GM23248 (cell line): ENCODE measurements at places on chromosomes 4 and X.
A peak's percentile ranks its signal among the peaks of the same experiment; 100 is the strongest.

GRCh38 chrX:68579810-68580209 is 67.7 kb upstream of the STARD8 start:
- H3K4me1 ChIP-seq = no peaks in the 10 kb centered on the region
- H3K36me3 ChIP-seq = no peaks in the 10 kb centered on the region
- H3K4me3 ChIP-seq = no peak overlapping the region
- H3K27me3 ChIP-seq = no peaks in the 10 kb centered on the region
- no peak overlapping the region for H3K27ac ChIP-seq

GRCh38 chr4:112167794-112168193 is 22.5 kb downstream of the FAM241A start:
- H3K4me1 ChIP-seq = peaks cover 28% of the 10 kb centered on the region
- no peak overlapping the region for H3K4me3 ChIP-seq
- no peaks in the 10 kb centered on the region for H3K27me3 ChIP-seq
- H3K27ac ChIP-seq = no peak overlapping the region
- no peak for DNase-seq

- H3K4me1 ChIP-seq = peaks cover 10% of the 10 kb centered on the region; the same call in 1 of the 2 replicates
- no peak for DNase-seq
- 0 out of 2 replicates have a peak overlapping the region, but pooled peaks have one; percentile 12 for H3K27ac ChIP-seq
- H3K27me3 ChIP-seq = peaks cover 14% of the 10 kb centered on the region
- no peaks in the 10 kb centered on the region for H3K36me3 ChIP-seq
Observed at GRCh38 chr4:41359422-41359775, 102.7 kb downstream of the UCHL1 start.

- H3K4me1 ChIP-seq = no peaks in the 10 kb centered on the region
- H3K36me3 ChIP-seq = no peaks in the 10 kb centered on the region
- no peak overlapping the region for H3K4me3 ChIP-seq
- DNase-seq = peak; percentile 50
- no peak overlapping the region for H3K27ac ChIP-seq
- H3K27me3 ChIP-seq = no peaks in the 10 kb centered on the region
Observed at GRCh38 chr4:44927399-44928380, 201.3 kb upstream of the GNPDA2 start.

- no peak for DNase-seq
- H3K4me1 ChIP-seq = no peaks in the 10 kb centered on the region
- H3K4me3 ChIP-seq = no peak overlapping the region
- H3K27ac ChIP-seq = no peak overlapping the region
- 0 out of 2 replicates have a peak, but pooled peaks cover 9% of the 10 kb centered on the region for H3K27me3 ChIP-seq
Observed at GRCh38 chr4:99471349-99471748, 36.2 kb upstream of the ADH7 start.

DNA sequence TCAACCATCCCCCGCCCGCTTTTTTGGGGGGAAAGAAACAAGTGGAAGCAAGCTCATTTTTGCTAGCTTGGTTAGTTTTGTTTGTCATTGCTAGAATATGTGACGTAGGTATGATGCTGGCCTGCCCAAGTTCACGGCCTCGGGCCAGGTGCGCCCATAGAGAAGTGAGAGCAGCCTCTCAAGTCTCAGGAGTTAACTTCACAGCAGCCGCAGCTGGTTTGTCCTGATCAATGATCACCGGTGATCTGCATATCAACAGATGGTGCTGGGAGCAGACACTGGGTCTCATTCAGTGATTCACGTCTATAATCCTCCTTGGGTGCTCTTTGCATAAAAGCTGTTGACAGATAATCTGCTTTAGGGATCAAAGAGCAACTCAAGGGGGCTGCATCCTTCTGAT is 50.1 kb downstream of the ENPP6 start:
- H3K27me3 ChIP-seq = no peaks in the 10 kb centered on the region; the same call in none of the 2 replicates
- H3K4me1 ChIP-seq = no peaks in the 10 kb centered on the region
- H3K27ac ChIP-seq = no peak overlapping the region
- no peak for DNase-seq
- no peaks in the 10 kb centered on the region for H3K36me3 ChIP-seq

DNA sequence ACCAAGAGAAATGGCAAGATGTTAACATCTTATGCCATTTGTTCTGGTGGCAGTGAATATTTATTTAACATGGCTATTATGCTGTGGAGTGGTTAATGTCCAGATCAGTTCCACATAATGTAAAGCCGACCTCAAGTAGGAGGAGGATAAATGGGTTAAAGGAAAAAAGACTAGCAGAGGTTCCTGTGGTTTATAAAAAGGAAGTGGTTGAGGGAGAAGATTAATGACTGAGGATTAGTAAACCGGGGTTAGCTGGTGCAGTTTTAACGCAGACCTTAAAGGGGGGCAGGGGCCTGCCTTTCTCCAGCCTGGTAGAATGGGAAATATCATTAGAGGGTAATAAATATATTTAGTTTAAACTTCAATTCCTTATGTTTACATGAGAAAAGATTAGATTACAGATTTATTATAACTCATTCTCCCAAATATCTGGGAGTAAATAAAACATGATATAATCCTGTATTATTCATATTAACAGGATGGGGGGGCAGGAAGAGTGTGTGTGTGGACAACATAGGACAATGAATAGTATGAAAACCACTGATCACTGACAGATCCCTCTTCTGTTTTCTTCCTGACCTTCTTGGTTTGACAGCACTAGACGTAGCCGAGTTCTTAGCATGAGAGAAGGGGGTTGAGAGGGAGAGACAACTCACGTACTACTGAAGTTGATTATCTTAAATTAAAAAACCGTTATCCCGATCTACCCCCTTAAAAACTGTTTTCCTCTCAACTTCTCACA is 124.1 kb upstream of the LIMCH1 start:
- no peak overlapping the region for H3K27ac ChIP-seq
- H3K27me3 ChIP-seq = no peaks in the 10 kb centered on the region
- peaks cover 10% of the 10 kb centered on the region; the same call in 1 of the 2 replicates for H3K4me1 ChIP-seq
- H3K4me3 ChIP-seq = no peak overlapping the region

DNA sequence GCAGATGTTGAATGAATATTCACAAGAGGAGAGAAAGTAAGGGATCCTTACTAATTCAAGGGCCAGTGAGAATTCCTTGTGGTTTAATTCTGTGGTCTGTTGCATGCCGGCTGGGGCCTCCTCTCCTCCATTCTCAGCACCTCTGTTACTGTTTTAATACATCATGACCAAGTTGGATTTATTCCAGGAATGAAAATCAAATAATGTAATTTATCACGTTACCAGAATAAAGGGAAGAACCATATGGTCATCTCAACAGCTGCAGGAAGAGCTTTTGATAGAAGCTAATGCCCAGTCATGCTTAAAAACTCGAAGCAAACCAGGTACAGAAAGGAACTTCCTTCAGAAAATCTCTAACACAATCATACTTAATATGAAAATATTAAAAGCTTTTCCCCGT is 54.1 kb downstream of the GRK4 start:
- no peaks in the 10 kb centered on the region for H3K4me1 ChIP-seq
- no peaks in the 10 kb centered on the region for H3K27me3 ChIP-seq
- H3K36me3 ChIP-seq = no peaks in the 10 kb centered on the region

GRCh38 chrX:22594766-22595165 is 322.1 kb downstream of the CBLL2 start:
- no peaks in the 10 kb centered on the region for H3K27me3 ChIP-seq
- H3K27ac ChIP-seq = no peak overlapping the region
- no peaks in the 10 kb centered on the region for H3K4me1 ChIP-seq

- H3K4me1 ChIP-seq = no peaks in the 10 kb centered on the region
- no peak overlapping the region for H3K27ac ChIP-seq
- no peaks in the 10 kb centered on the region for H3K36me3 ChIP-seq
- DNase-seq = no peak
- no peak overlapping the region for H3K4me3 ChIP-seq
- H3K27me3 ChIP-seq = no peaks in the 10 kb centered on the region
Observed at GRCh38 chrX:78237127-78237526, 90.3 kb downstream of the CYSLTR1 start.

- H3K4me3 ChIP-seq = no peak overlapping the region
- no peaks in the 10 kb centered on the region for H3K36me3 ChIP-seq
- no peak overlapping the region for H3K27ac ChIP-seq
- H3K4me1 ChIP-seq = peaks cover under 1% of the 10 kb centered on the region
- H3K27me3 ChIP-seq = no peaks in the 10 kb centered on the region
- no peak for DNase-seq
Observed at GRCh38 chr4:140888054-140888453, 131.9 kb upstream of the TBC1D9 start.

DNA sequence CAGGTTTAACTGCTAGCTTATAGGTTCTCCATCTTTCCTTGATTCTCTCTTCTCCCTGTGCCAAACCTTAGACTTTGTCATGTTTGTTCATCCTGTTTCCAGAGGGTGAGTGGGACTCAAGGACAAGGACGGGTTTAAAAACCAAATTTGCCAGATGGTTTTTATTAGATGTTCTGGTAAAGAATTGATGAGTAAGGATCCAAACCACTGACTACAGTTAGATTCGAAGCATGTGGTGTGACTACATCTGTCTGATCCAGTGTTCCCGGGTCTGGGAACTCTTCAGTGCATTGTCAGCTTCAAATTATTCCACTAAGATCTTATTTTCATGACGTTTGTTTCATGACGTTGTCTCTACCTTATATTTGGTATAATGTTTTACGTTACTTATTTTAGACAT is 37.5 kb downstream of the MTMR1 start:
- DNase-seq = peak; percentile 89
- no peaks in the 10 kb centered on the region for H3K27me3 ChIP-seq
- peak overlapping the region; percentile 99 for H3K27ac ChIP-seq

GRCh38 chr4:1512738-1513660 is 106.8 kb upstream of the NKX1-1 start:
- peak; percentile 52 for DNase-seq
- no peaks in the 10 kb centered on the region for H3K36me3 ChIP-seq
- H3K4me3 ChIP-seq = no peak overlapping the region
- H3K27me3 ChIP-seq = peaks cover 23% of the 10 kb centered on the region

GRCh38 chr4:45701621-45702020 is 422.2 kb downstream of the GABRG1 start:
- no peaks in the 10 kb centered on the region for H3K36me3 ChIP-seq
- H3K4me1 ChIP-seq = no peaks in the 10 kb centered on the region
- H3K27me3 ChIP-seq = no peaks in the 10 kb centered on the region
- no peak for DNase-seq
- no peak overlapping the region for H3K4me3 ChIP-seq

DNA sequence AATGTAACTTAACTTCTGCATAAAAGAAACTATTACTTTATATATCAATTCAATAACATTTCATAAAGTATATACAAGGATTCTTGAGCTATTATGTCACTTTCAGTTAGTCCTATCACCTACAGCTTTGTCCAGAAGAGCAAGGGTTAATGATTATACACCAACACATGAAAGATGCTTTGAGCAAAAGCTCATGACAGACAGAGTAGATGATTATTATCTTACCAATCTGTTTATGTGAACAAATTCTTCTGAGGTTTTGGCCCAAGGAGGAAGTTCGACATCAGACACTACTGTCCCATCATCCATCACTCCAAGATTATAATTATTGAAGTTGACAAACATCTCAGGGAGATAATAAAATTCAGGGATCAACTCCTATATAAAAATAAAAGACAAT is 166.7 kb upstream of the MAB21L2 start:
- H3K4me3 ChIP-seq = no peak overlapping the region
- H3K4me1 ChIP-seq = no peaks in the 10 kb centered on the region
- H3K36me3 ChIP-seq = no peaks in the 10 kb centered on the region
- H3K27me3 ChIP-seq = no peaks in the 10 kb centered on the region
